Forelimb muscle (tissue), 1 donor: ENCODE measurements at places on chromosomes 1 and 21.
A peak's percentile ranks its signal among the peaks of the same experiment; 100 is the strongest.

DNA sequence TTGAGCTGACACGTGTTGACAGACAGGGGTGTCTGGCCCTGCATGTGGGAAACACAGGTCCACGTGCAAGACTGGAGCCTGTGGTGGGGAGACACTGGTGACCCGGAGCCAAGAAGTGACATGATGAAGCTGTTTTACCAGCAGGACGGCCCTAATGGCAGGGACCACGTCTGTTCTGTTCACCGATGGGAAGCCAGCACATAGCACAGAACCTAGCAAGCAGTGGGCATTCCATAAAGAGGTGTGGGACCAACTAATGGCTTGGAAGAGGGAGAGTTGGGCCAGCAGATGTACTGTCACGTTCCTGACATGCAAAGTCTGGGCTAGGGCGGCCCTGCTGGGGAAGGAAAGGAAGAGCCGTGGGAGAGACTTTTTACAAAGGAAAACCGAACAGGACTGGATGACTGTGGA is 15.3 kb downstream of the NAV1 start:
- DNase-seq: no peak

- DNase-seq: peak; percentile 68
Observed at GRCh38 chr1:206631085-206631509, 4.2 kb upstream of the DYRK3 start.

GRCh38 chr1:189237008-189237407 is 1240.7 kb downstream of the BRINP3 start:
- DNase-seq: no peak

GRCh38 chr1:206735553-206736031 is 35.0 kb upstream of the IL19 start:
- no peak for DNase-seq

DNA sequence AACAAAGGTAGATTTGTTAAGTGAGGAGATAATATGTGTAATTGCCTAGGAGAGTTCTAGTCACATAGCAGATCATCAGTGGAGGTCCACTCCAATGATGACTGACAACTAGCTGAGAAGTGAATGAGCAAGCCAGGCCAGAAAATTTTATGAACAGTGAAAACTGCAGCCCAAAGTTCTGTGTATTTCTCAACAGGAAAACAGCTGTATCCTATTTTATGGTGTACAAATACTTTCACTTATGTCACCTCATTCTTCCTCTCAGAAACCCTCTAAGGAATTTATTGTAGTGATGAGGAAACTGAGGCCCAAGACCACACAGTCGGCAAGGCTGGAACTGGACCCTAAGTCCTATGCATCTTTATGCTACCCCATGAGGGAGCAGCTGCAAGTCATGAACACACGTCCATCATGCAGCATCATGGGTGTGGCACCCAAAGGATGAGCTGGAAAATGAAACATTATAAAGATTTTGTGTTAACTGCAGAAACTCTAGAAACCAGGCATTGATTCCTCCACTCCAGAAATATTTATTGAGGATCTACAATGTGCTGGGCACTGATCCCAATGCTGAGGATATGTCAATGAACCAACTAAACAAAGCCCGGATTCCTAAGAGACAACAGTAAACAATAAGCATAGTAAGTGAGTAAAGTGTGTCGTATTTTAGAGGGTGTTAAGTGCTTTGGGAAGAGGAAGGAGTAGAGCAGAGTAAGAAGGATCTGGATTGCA is 99.5 kb upstream of the DUSP10 start:
- DNase-seq: peak; percentile 35
